ENCODE measurements at places on chromosomes 7 and 10.

DNA sequence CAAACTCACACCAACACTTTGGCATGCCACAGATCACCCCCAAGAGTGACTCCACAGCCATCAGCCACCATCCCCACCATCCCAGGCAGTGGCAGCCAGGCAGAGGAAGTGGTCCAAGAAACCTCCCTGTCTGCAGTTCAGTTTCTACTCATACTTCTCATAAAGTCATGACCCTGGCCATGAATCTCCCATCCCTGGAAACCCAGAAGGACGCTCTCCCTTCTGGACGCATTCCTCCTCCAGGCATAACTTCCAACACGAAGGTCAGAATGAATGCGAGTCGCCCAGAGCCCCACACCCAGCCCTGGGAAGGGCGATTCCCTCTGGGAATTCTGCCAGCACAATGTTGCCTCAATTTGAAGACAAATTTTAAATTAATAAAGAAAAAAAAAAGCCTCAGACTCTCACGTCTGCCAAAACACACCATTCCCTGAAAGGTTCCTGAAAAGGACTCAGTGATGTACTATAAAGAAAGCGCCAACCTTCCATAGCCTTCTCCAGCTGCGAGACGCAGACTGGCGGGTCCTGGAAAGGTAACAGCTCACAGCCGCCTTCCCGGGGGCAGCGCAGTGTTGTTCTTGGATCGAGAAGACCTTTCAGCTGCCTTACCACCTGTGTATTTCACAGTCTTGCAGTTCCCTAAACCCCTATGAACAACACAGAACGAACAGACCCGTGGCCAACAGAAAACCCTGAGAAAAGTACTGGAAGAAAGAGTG lies 307.6 kb downstream of the FRMD4A start:
- no peak for DNase-seq

- DNase-seq, result no peak
Measured at GRCh38 chr10:128040096-128040495, 86.1 kb downstream of the MKI67 start.

DNA sequence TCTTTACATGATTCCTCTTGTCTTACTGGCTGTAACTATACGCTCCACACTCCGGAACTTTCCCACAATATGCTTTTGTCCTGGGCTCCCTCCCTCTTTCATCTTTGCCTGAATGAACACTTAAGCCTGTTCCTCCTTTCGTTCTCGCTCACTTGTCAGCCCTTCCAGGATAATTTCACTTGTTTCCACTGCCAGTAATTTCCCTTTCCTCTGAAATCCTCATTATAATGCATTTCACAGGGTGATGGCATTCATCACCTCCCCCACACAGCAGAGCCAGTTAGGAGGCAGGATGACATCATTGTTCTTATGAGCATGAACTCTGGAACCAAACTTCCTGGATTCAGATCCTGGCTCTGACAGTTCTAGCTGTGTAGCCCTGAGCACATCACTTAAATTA lies 372.6 kb downstream of the GPR158 start:
- peak; percentile 70 for DNase-seq

DNA sequence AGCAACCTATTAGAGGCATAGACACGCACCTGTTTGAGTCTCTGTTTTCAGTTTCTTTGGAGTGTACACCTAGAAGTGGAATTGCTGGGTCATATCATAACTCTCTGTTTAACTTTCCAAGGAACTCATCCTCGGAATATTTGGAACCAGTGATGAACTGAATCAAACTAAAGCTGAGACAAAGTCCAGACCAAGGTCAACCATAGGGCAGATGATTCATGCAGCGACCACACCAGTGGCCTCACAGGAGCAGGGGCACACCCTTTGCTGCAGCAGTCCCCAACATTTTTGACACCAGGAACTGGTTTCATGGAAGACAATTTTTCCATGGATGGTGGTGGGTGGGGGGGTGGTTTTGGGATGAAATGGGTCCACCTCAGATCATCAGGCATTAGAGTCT lies 4.9 kb upstream of the OPTN start:
- no peak for DNase-seq

- no peak for DNase-seq
Measured at GRCh38 chr10:19713159-19713558, 103.1 kb upstream of the PLXDC2 start.
